ENCODE measurements at places on chromosomes 1 and 21.

GRCh38 chr1:172414331-172414730 lies 6.2 kb upstream of the C1orf105 start:
- no peak for DNase-seq

DNA sequence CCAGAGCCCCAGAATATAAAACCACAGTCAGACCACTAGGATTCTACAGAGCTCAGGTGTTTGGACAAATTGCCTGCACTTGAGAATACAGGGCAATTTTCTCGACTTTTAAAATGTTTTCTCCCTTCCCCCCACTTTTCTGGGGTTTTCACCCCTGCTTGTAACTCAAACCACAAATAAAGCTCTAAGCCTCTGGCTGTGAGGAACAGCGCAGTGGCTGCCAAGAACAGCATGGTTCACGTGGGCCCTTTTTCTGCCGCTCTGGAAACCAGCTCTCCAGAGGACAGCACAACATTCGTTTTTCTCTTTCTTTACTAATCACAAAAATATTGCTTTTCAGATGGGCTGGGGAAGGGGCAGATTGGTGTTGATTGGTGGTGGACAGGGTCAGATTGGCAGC lies 102.2 kb upstream of the JUN start:
- DNase-seq = no peak

GRCh38 chr1:155184835-155185782 lies 11.5 kb downstream of the TRIM46 start:
- DNase-seq = no peak

DNA sequence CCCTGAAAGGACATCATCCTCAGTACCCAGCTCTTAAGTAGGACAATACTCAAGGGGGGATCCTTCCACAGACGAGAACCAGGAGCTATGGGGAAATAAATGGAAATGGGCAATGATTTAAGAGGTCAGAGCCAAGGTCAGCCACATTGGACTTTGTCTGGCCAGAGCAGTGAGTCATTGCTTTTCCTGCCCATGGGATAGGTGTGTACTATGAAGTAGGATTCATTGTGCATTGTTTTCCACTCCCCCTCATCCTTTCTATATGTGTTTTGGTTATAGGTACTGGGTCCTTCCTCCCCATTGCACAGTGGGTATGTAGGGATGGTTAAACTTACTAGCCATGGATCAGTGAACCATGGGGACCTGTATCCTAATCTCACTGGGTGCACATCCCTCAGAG lies 328.9 kb upstream of the USP25 start:
- DNase-seq = no peak

GRCh38 chr1:54887665-54888071 lies 673 bp upstream of the DHCR24 start:
- DNase-seq = no peak

DNA sequence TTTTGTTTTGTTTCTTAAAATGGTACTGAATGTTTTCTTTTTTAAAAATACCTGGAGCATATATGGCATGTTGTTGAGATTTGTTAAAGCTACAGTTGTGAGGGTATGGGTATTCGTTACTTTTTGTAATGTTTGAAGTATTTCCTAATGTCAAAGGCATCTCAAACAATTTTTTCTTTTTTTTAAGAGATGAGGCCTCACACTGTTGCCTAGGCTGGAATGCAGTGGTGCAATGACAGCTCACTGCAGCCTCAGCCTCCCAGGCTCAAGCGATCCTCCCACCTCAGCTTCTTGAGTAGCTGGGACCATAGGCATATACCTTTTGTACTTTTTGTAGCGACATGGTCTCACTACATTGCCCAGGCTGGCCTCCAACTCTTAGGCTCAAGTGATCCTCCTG lies 16.1 kb downstream of the CLCN6 start:
- DNase-seq = no peak

GRCh38 chr1:36425791-36426190 lies 24.5 kb downstream of the OSCP1 start:
- no peak for DNase-seq

DNA sequence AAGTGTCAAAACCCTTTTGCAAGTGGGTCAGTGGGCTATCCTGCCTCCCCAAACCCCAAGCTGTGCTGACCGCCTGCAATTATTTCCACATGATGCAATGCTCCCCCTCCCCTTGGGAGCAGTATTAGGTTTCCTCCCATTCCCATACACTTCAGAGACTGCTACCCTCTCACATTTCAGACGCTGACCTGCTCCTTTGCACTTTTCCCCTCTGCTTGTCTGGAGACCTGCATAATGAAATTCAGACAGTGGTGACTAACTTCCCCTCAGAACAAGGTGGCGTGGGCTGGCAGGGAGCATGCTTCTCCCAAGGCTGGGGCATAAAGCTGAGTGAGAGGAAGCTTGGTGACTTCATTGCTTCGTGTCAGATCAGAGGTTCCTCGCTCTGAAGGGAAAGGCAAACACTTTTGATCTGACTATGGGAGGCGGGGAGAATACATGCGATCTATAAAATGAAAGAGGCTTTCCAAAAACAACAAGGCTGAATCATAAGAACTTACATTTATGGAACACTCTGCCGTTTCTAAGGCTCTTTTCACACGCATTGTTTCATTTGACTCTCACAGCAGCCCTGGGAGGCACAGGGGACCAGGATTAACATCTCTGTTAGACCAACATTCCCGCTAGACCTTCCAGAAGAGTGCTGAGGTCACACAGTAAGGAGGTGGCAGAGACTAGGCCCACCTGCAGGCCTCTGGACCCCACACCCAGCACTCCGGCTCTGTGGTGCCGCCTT lies 27.5 kb upstream of the ROR1 start:
- no peak for DNase-seq

- DNase-seq = peak; percentile 71
Observed at GRCh38 chr1:156082309-156083091, at the start of gene MEX3A. Gene MEX3A, minus strand, starts transcription at chr1:156082465. Its CDS starts 467 bp downstream, at chr1:156081998.

DNA sequence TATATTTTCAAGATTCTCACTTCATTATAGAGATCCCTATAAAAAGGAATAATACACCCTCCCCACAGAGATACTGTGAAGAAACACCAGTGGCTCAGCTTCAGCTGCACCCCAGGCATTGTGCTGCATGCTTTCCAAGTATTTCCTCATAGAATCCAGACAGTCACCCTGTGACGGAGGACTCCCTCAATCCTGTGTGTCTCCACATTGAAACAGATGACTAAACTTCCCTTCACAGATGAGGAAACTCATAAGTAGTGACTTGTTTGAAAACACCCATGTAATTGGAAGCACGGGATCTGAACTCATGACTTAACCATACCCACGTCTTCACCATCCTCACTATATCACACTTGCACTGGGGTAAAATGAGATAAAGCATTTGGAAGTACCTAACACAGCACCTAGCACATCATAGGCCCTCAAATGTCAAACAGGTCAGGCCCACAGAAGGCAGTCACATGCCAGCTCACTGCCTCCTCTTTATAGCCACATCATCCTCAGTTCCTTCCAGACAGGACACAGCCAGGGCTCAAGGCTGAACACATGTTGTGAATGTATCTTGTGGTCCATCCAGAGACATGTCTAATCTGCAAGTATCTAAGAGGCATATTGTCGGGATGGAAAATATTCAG lies 55.2 kb downstream of the GPR161 start:
- no peak for DNase-seq

- DNase-seq = no peak
Observed at GRCh38 chr1:39654291-39654690, 14.8 kb upstream of the HEYL start.

DNA sequence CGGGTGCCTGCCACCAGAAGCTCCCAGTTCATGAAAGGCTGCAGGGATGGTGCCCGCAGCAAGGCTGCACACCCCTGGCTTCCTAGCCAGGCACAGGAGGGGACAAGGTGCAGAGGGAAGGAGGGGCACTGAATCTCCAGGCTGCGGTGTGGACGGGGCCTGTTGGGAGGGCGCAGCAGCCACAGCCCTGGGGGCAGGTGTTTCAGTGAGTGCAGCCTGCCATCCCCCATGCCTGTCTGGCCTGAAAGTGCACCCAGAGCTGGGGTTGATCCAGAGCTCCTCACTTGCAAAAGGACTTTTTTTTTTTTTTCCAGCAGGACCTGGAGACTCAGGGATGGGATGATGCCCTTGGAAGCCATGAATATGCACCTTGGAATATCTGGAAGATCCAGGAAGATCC lies 153.7 kb upstream of the C1orf174 start:
- DNase-seq = no peak

GRCh38 chr1:230702934-230703678 lies 10.8 kb downstream of the AGT start:
- DNase-seq = no peak

- no peak for DNase-seq
Observed at GRCh38 chr1:247401310-247402119, 14.5 kb upstream of the NLRP3 start.

- DNase-seq = no peak
Observed at GRCh38 chr1:226181996-226182714, 4.4 kb downstream of the ACBD3 start.

DNA sequence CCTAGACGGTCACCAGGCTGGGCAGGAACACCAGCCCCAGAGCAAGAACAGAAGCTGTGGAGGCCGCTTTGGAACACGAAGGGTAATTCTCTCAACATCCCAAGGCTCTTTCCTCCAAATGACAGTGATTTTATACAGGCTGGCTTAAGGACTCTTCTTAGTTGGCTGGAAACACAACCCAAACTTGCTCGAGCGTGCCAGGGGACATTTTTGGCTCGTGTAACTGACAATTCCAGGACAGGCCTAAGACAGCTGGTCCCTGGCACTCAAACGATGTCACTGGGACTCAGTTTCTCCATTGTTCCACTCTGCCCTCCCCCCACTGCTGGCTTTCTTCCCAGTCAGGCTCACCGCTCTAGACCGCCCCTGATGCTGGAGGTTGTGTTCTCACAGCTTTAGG lies 164.7 kb downstream of the NPHP4 start:
- no peak for DNase-seq

DNA sequence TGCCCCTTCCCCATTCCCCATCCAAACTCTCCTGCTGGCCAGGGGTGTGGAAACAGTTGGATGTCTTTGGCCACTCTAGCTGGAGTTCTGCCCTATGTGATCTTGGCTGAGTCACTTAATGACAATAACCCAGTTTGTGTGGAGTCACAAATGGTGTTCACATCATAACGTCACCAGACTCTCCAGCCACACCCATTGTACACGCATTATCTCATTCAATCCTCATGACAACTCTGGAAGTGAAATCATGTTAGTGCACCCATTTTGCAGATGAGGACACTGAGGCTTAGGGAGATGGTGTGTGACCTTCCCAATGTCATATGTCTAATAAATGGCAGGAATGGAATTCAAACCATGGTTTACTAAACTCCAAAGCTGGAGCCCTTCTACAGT lies 1.2 kb upstream of the CDA start:
- DNase-seq = no peak

- no peak for DNase-seq
Observed at GRCh38 chr1:220976390-220976789, 97.1 kb downstream of the HLX start.

DNA sequence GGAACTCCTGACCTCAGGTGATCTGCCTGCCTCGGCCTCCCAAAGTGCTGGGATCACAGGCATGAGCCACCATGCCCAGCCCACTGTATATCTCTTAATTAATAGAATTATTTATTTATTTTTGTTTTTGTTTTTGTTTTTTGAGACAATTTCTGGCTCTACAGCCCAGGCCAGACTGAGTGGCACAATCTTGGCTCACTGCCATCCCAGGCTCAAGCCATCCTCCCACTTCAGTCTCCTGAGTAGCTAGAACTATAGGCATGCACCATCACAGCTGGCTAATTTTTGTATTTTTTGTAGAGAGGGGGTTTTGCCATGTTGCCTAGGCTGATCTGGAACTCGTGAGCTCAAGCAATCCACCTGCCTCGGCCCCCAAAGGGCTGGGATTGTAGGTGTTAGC lies 15.7 kb upstream of the WDTC1 start:
- no peak for DNase-seq

GRCh38 chr1:218705911-218706893 lies 361.1 kb downstream of the TGFB2 start:
- no peak for DNase-seq

DNA sequence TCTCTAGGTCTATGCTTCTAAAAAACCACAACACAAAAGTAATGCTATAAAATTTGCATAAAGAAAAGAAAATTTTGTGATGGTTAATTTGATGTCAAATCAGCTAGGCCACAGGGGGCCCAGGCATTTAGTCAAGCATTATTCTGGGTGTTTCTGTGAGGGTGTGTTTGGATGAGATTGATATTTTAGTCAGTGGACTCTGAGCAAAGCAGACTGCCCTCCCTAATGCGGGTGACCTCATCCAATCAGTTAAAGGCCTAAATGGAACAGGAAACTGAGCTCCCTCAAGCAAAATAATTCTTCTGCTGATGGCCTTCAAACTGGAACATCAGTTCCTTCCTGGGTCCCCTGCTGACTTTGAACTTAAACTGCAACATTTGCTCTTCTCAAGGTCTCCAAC lies 358.0 kb downstream of the DSCAM start:
- no peak for DNase-seq

- DNase-seq = no peak
Observed at GRCh38 chr1:174743654-174744561, 255.8 kb upstream of the CACYBP start.

GRCh38 chr1:19768353-19769210 lies 31.1 kb downstream of the TMCO4 start:
- no peak for DNase-seq

GRCh38 chr21:29800056-29800455 lies 139.7 kb downstream of the GRIK1 start:
- no peak for DNase-seq

DNA sequence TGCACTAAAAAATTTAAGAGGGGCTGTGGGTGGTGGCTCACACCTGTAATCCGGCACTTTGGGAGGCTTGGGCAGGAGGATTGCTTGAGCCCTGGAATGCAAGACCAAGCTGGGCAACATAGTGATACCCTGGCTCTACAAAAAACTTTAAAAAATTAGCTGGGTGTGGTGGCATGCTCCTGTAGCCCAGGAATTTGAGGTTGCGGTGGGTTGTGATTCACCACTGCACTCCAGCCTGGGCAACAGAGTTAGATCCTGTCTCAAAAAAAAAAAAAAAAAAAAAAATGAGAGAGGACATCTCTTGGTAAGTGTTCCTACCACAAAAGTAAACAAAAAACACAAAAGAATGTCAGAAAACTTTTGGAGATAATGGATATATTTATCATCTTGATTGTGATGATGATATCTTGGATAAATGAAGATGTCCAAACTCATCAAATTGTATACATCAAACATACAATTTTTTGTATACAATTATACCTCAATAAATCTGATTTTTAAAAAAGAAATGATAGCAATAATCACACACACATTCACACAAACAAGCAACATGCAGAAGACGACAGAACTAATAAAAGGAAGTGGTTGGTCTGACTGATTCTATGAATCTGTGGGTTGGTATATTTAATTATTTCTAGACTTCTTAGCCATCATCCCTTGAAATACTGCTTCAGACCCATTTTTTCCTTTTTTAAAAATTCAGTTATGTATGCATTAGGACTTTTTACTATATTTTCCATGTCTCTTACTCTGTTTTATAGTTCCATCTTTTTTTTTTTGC lies 465.9 kb downstream of the PLA2G4A start:
- DNase-seq = no peak

DNA sequence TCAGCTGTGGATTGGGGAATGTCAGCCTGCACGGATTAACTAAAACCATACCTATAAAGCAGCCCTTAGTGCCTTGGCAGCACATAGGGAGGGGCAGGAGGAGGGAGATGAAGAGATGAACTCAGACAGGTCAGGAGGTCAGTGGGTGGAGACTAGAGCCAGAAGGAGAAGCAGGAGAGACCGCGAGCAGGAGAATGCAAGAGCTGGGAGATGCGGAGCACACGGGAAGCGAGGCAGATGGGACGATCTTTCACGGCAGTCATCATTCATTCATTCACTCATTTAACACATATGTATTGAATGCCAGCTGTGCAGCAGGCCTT lies 41.9 kb downstream of the NEK2 start:
- DNase-seq = no peak

GRCh38 chr1:169873582-169874199 lies 20.0 kb downstream of the SCYL3 start:
- no peak for DNase-seq

- no peak for DNase-seq
Observed at GRCh38 chr1:119636491-119637089, 11.5 kb downstream of the ZNF697 start.
